Iris pigment epithelial cell (primary cell): ENCODE measurements at places on chromosomes 12 and 14.

DNA sequence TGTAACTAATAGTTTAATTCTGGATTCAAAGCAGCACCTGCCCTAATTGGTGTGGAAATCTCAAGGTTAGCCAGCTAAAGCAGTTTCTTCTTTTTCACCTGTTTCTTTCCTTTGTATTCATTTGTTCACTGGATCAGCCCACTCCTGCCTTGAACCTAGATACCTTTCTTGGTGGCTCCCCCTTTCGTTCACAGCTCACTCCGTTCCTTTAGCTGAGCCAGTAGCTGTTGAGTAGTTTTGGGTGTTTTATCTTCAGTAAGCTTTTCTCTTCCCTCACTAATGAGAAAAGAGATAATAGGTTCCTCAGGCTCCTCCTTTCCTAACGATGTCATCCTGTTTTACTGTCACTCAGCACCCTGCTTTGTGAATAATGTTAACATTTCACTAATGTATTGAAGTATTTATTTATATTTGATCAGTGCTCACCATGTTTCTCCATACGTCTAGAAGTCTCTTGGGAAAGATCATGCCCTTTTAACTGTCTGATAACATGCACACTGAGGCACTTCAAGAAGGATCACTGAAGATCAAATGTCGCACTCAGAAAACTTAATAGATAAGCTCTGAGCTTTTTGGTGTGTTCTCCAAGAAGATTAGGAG is 121.1 kb downstream of the TGFB3 start:
- no peak for DNase-seq

- no peak for DNase-seq
Observed at GRCh38 chr12:46209914-46210872, 58.6 kb downstream of the SLC38A1 start.

- no peak for DNase-seq
Observed at GRCh38 chr14:66038212-66038611, 448.0 kb upstream of the CCDC196 start.

GRCh38 chr12:113900716-113901115 is 65.4 kb downstream of the RBM19 start:
- no peak for DNase-seq

DNA sequence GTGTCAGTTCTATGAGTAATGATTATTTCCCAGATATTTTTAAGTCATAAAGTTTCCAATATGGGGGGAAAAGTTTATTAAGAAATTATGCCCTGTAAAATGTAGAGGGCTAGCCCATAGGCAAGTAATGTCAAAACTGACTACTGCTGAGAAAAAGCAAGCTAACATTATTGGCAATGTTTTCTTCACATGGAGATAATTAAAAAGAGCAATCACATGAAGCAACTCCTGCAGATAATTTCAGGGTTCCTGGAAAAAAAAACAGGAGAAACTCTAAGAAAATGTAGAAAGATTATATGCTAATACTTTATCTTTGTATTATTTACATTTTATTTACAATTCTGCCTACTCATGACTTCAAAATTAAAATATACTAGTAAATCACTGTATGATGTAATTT is 39.8 kb downstream of the PPP1R12A start:
- no peak for DNase-seq

GRCh38 chr14:42322531-42323284 is 716.0 kb downstream of the LRFN5 start:
- DNase-seq, result no peak
